Activated gamma-delta T cell treated with anti-CD3 and anti-CD28 coated beads, Interleukin-2, amount 50 U/mL, for 16 hours (primary cell): ENCODE measurements at places on chromosomes 2 and 18.

DNA sequence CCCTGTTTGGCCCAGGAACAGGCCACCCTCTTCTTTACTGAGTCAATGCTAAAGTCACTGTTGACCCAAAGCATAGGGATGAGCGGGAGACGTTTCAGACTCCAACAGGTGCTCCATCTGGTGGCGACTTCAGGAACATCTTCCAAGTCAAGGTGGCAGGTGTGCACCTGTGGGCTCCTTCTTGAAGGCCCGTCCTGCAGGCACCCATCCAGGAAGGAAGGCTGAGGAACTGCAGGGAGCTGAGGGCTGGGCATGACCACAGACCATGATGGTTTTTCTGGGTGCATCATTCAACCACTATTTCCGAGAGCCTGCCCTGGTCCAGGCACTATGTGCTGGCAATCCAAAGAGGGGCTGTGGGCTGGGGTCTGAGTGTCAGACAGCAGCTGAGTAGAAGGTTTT is 142.8 kb downstream of the NDUFA10 start:
- peak; percentile 31 for DNase-seq

DNA sequence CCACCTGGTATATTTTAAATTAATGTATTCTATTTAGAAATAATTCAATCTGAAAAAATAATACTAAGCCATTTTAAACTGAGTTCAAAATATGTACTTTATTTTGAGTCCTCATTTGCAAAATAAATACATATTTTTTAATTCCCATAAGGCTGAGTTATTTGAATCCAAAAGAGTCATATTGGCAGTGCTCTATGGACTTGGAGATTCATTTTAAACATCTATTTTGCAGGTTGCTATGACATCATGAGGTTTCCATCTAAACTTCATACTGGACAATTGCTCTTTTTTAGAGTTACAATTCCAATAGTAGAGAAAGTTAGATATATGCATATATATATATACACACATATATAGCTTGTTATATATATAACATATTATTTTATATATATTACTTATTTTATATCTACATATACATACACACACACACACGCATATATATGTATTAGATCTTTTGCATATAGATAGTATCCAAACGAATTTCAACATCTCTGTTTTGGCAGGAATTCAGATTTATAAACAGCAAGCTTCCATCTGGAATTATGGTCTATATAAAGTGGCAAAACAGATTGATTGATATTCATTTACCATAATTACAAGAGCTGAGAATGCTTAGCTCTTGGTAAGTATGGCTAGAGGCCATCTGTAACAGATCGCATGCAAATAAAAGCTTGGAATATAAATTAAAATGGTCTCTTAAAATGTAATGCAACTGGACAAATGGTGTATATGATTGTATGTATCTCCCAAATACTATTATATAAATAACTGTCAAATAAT is 34.9 kb downstream of the NOL4 start:
- no peak for DNase-seq

GRCh38 chr2:54557601-54558187 is 101.6 kb downstream of the SPTBN1 start:
- peak; percentile 57 for DNase-seq

DNA sequence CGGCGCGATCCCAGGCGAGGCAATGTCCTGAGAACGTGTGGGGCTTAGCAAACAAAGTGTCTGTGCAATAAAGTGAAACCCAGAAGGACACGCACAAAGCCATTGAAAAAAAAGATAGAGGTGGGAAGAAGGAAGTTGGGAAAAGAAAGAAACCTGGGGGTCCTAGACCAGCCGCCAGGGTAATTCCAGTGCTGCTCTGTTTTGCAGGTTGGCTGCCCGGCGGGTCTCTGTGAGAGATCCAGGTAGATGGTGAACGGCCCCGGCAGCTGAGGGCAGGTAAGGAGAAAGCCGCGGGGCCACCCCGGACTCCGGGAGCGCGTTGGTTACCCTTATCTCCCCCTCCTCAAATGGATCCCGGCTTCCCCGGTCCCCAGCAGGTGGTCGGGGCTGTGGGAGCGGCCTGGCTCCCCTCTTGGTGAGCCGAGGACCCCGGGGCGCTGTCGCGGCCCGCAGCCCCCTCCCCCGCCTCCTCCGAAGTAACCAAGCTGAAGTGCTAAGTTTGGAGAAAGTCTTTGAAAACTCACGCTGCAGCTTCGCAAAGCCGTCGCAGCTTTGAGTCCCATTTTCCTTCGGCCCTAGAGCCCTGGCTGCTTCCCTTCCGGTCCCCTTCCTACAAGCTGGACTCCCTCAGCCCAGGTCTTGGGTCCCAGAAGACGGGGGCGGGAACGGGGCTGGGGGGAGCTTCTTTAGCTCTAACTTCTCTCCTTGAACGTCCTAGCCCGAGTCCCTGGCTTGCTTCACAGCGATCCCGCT is 588 bp downstream of the OTX1 start:
- no peak for DNase-seq

DNA sequence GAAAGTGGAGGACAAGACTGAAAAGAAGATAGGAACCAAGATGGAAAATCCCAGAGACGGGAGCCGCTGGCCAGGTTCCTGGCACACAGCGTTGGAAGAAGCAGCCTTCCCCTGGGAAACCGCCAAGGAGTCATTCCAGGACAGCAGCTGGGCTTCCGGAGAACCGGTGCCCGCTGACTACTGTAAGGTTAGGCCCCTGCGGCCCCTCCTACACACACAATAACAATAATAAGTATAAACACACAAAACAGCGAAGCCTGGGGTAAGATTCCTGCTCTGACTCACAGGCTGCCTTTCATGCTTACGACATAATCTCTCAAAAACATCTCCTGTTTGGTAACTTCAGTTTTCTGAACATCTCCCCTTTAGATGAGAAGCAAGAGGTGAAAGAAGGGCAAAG is 28.1 kb upstream of the MYCN start:
- no peak for DNase-seq

- no peak for DNase-seq
Observed at GRCh38 chr2:230640540-230641011, 72.1 kb upstream of the CAB39 start.

GRCh38 chr18:24446453-24446852 is 14.0 kb upstream of the HRH4 start:
- no peak for DNase-seq

- no peak for DNase-seq
Observed at GRCh38 chr2:45191976-45192375, 182.7 kb upstream of the SIX2 start.

DNA sequence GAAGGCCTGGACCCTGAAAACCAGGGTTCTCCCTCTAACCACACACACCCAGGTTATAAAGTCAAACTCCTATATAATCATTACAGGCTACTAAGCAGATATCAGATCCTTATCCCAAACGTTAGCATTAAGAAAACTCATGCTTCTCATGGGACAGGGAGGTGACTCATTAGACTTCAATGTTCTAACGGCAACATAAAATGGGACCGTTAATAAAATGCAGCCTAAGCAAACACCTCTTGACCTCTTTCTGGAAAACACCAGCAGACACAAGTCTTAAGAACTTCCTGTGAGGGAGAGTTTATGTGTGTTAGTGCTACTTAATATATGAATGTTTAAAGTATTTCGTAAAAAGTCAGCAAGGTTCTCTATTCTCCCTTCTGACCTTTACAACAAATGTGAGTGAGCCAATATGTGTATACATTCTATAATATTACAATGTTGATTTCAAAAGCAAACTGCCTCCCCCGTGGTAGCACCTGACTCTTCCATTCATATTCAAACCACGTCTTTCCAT is 31.7 kb downstream of the LPIN2 start:
- no peak for DNase-seq

- DNase-seq, result no peak
Observed at GRCh38 chr18:13558124-13558523, 168.2 kb downstream of the FAM210A start.

- DNase-seq, result no peak
Observed at GRCh38 chr18:9468998-9469397, 6.3 kb upstream of the RALBP1 start.

- no peak for DNase-seq
Observed at GRCh38 chr2:37896319-37896718, 28.8 kb upstream of the RMDN2 start.

- DNase-seq, result no peak
Observed at GRCh38 chr2:33498291-33498956, 22.0 kb downstream of the RASGRP3 start.

- no peak for DNase-seq
Observed at GRCh38 chr2:27958711-27959378, 68.3 kb downstream of the BABAM2 start.

DNA sequence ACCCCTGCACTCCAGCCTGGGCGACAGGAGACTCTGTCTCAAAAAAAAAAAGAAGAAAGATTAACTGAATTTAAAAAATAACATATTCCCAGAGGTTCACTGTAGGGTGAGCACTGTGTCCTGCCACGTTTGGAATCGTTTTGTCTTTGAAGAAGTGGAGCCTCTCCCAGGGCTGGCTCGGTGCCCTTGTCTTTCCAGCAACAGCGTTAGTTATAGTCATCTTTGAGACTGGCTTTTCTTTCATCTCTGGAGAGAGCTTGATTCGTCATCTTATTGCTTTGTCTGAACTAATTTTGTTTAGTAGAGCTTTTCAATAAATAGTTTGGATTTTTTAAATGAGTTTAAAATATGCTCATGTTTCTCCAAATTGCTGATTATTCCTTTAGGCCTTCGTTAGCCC is 50.5 kb downstream of the IMPA2 start:
- no peak for DNase-seq

GRCh38 chr2:149731079-149731478 is 143.5 kb upstream of the MMADHC start:
- DNase-seq, result no peak

DNA sequence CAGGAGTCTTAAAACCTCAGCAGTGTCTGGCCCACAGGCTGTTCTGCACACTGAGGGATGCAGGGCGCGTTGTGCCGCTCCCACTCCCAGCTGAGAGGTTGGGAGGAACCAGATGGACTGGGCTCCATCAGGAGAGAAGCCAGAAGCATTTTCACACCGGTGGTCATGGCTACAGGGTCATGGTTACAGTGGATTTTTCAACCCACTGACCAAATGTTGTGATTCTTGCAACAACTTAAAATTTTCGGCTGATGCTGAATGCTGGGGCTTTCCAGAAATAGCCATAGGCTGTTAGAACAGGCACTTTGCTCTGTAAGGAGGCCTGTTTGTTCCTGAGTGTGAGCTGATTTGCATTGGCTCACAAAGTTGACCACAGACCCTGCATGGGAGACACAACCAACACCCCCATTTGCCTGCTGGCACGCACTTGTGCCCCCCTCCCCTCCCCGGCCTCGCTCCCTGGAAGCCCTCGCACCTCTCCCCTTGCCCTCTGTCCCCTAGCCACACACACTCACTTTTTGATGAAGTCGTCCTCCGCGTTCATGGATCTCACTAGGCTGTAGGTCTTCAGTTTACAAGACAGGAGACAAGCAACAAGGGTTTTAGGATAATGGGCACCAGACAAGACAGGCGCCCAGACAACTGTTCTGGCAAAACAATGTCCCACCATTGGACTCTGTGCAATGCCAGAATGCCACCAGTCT is 3.4 kb downstream of the LPIN1 start:
- DNase-seq, result no peak

DNA sequence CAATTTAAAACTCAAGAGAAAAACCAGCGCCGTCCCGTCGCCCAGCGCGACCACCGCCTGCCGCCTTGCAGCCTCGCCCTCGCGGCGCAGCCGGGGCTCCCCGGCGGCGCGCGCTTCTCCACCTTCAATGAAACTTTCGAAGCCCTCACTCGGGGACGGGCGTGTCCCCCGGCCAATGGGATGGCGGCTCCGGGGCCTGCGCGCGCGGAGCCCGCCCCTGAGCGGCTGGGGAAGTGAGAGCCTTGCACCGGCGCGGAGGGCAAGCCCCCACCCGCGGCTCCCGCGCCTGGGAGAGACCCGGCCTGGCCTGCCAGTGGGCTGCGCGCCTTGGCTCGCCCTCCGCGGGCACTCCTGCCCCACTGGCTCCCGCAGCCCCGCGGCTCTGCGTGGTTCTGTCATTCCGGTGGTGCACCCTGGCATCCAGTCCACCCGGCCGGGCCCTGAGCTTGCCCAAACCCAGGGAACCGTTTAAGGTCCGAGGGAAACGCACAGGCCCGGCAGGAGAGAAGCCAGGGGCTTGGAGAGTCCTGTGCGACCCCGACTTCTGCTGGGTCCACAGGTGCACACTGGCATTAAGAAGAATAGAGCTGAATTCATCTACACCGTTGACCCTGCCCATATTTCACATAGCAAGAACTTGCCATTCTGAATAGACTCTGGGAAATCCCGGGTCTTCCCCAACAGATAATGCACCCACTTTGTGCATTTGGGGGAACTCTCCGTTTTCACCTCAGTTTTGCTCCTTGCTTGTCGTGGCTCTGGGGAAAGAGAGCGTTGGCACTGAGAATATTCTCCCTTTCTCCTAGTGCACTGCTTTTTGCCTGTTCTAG is at the start of gene PIEZO2:
Gene PIEZO2, minus strand, starts transcription at position 129 of the 830 bp plus-strand sequence. CDS start 981 bp downstream, outside the sequence.
- DNase-seq, result no peak

DNA sequence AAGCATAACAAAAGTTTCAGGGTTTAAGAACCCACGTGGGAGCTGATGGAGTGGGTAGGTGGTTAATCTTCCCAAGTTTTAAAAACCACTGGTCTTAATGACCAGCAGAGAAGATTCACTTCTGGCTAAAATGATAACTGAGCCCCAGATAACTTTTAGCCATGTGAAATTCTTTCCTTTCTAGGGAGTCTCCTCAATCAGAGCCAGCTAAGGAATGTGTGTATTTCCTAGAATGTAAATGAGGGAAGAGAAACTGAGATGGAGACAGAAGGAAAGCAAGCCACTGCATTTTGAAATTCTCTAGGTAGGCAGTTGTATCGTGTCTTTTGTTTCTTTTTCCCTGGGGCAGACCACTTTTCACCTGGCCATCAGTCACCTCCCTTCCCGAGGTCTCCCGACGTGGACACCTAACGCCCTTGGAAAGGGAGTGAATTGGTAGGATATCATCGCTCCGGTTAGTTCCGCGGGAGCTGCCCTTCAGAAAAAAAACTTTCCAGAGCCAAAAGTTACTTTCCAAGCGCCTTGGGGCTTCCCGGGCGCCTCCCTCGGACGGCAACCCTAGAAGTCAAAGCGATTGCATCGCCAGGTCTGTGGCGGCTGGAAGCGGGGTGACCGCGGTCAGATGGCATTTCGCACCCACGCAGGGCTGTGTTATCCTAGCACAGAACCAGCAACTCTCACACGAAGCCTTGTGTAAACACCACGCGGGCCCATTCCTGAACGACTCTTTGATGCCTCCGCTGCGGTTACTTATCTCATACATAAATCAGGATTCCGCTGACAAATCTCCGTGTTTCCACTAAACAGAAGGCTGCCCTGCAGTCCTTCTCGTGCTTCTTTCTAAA is 1.3 kb downstream of the COLEC12 start:
- no peak for DNase-seq

- no peak for DNase-seq
Observed at GRCh38 chr2:70995426-70995729, 705 bp upstream of the TEX261 start.

- DNase-seq, result no peak
Observed at GRCh38 chr18:25646971-25647370, 295.0 kb upstream of the ZNF521 start.

GRCh38 chr2:3267869-3268704 is 109.5 kb downstream of the EIPR1 start:
- no peak for DNase-seq

DNA sequence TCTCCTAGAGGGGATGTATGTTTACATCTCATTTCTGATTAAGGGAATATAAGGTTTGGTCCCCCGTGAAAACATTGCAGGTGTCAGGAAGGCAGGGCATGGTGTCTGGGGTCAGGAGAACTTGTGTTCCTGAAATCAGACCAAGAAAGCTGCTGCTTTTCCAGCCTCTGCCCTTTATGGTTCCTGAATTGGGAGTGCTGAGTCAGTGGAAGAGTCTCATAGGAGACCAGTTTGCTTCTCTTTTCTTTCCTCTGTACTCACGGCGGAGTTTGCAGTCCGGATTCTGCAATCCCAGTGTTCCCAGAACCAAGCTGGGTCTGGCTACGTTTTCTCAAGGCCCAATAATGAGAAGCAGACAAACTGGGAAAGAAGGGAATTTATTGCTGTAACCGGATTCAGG is 5.1 kb upstream of the MARCO start:
- no peak for DNase-seq
